ENCODE measurements at places on chromosomes 2 and 18.

- no peak for DNase-seq
These were observed 570 bp upstream of the ECEL1 start for GRCh38 chr2:232488097-232488711.

DNA sequence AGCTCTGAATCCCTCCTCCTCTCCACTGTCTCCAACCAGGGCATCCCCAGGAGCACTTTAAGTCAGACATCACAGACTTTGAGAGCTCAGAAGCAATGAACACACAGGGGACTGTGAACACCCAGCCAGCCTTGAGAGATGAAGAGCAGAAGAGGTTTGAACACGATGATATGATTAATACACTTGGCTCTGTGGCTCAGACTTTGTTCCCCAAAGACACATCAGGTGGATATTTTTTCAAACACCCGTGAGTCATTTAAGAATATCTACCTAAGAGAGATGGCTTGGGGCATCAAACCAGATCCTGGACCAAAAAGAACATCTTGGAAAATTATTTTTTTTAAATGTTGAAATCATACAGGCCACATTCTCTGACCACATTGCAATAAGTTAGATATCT is 134.9 kb upstream of the OTOS start:
- DNase-seq, result no peak

GRCh38 chr2:194822657-194823056 is 834.4 kb upstream of the SLC39A10 start:
- no peak for DNase-seq

DNA sequence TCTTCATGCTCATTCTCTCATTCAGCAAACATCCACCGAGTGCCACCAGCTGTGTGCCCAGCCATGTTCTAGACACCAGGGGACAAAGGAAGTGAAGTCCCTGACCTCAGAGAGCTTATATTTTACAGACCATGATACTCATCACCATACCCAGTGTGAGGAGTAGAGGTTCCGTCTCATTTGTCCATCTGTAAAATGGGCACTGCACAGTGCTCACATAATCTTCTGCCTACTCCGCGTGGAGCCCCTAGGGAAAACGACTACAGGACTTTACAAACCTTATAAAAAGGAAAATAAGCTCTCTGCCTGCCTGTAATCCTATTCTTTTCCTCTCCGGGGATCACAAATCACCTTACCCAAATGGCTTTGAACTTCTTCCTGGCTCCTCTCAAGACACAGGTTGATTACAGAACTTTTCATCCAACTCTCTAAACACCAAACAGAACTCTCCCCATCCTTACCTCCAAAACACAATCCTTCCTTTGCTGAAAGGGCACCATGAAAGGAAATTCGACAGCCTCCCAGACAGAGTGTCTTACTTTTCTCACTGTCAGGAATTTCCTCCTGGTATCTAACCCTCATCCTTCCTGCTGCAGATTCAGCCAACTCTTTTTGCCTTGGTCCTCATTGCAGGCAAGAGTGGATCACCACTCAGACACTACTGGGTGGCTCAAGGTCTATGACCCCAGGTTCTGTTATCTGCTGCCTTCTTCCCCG is 99.5 kb downstream of the TNS1 start:
- DNase-seq, result no peak

- DNase-seq, result no peak
These were observed 41.6 kb downstream of the SH3RF3 start for GRCh38 chr2:109170645-109171044.

GRCh38 chr2:88350331-88351248 is 101.9 kb downstream of the FOXI3 start:
- DNase-seq, result peak; percentile 87

- no peak for DNase-seq
These were observed 7.7 kb upstream of the OXER1 start for GRCh38 chr2:42771546-42772153.

DNA sequence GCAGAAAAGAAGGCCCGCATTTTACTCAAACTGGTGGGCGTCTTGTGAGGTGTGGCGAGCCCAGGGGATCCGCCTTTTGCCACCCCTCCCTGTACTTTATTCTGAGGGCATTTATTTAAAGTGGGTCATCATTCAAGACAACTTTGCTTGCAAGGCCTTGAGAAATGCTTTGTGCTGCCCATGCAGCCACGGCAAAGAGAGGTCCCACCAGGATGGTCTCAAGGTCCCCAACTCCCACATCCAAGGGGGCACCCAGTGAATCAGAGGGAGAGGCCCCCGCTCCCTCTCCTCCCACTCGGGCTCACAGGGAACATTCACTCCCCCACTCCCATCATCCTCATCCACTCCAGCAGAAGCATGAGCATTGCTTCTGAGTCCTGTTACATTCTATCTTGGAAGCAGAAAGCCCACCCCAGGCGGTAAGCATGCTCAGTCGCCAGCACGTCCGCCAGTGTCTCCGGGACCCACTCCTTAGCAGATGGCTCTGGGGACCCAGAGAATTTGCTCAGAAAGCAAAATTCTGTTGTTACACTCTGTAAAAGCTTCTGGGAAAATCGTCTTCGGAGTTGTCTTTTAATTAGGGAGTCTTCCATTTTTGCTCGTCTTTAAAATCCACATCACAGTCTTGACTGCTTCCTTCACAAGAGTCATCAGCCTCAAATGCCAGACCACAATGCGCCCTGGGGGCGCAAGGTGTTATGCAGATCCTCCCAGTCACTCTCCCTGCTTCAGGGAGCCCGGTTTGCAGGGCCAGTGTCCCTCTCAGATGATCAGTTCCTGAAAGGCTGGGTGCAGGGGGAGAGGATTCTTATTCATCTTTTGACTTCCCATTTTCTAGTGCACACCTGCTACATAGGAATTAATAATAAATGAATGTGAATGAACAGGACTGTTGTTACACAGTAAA is 99.4 kb upstream of the NCK2 start:
- no peak for DNase-seq

All from activated effector memory CD4-positive, alpha-beta T cell treated with anti-CD3 and anti-CD28 coated beads, Interleukin-2, amount 50 U/mL, for 16 hours (primary cell).